ENCODE measurements at places on chromosomes 5 and 9.

DNA sequence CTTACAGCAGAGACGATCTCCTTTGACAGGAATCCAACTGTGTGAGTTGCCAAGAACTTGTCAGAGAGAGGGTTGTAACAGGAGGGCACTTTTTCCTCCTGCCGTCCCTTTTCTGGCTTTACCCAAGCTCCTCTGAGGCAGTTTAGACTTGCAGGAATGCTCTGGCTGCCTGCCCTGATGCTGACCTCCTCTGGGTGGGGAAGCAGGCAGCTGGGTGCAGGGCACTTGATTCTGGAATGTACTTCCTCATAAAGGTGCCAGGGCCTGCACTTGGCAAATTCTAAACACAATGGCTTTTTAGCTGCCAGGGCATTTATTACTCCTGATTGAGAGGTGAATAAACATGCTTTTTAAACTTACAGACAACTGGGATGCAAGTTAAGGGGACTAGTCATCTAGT lies 190.4 kb downstream of the EPB41L4A start:
- DNase-seq = no peak

- no peak for DNase-seq
Observed at GRCh38 chr9:137069508-137070091, 757 bp downstream of the SAPCD2 start.

DNA sequence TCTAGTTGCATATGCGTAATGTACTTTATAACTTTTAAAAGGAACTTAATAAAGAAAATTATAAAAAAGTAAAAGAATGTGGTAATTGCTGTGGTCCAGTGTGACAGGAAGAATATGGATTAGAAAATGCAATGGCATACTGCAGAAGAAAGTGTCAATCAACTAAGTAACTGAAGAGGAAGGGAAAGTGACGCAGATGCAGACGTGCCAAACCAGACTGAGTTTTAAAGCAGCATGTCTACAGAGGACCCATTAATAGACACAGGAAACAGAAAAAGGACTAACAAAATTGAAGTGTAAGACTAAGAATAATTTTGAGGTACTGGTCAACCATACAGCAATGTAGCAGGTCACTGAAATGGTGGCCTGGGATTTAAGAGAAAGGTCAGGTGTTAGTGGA lies 73.3 kb downstream of the DPYSL3 start:
- DNase-seq = no peak

DNA sequence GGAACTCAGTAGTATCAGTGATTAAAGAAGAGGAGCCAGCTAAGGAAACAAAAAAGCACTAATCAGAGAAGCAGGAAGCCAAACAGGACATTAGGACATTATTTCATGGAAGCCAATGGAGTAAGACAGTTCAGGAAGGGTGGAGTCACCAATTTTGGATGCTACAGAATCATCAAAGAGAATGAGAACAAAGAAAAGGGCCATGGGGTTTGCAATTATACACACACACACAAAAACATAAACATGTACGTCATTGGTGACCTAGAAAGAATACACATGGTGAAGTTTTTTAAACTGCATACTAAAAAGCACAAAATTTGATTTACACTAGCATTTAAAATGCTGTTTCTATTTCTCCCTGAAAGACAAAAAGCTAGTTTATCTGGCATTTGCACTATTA lies 96.8 kb upstream of the MRPS30 start:
- DNase-seq = no peak

DNA sequence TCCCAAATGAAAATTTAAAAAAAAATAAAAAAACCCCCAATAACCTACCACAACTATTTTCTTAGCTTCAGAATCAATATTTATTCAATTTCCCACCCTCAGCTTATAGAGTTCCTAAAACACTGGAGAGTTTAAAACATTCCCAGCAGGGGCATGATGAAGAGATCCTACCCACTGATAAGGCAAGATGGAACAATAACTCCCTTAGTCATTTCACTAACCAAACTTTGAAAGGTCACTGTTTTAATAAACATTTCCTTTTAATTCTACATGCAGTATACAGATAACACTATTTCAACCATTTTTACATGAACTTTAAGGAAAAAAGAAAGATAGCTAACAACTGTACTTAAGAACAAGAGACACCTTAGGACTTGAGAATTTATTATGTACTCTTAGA lies 34.9 kb upstream of the ACOT12 start:
- DNase-seq = no peak

GRCh38 chr9:136764301-136764891 lies at the start of gene LCN15:
Gene LCN15, minus strand, starts transcription at chr9:136764518. Its CDS starts 30 bp downstream, at chr9:136764488.
- no peak for DNase-seq

- DNase-seq = no peak
Observed at GRCh38 chr9:136045595-136046553, 49.2 kb downstream of the NACC2 start.

DNA sequence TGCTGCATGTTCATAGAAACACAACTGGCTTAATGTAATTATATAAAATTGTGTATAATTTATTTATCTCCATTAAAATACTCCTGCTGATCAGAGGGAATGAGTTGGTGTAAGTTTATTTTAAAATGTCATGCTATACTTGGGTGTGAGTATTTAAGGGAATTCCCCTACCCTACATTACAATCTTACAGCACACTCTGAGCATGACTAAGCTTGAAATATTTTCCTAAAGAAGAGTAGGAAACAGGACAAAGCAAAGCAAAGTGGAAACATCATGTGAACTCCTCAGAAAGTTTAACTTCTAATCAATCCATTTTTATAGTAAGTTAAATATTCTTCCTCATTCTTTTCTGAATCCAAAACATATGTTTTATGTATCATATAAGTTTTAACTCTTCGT lies 1271.3 kb downstream of the EFNA5 start:
- DNase-seq = no peak

DNA sequence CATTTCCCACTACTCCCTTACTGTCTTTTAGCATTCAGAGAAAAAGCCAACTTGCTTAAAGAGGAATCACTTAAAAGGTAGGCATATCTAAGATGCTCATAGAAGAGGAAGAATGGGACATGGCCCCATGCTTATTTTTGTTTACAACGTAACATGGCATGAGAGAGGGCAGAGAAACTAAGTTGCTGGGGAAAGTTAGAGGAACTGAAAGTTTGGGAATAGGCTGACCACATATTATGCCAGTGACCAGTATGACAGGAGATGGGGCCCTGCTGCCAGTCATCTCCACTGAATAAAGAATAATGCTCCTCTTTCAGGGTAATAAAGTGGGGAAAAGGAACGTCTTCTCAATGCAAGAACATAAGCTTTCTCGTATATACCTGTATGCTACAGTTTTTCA lies 1.9 kb downstream of the PLPP6 start:
- DNase-seq = no peak

DNA sequence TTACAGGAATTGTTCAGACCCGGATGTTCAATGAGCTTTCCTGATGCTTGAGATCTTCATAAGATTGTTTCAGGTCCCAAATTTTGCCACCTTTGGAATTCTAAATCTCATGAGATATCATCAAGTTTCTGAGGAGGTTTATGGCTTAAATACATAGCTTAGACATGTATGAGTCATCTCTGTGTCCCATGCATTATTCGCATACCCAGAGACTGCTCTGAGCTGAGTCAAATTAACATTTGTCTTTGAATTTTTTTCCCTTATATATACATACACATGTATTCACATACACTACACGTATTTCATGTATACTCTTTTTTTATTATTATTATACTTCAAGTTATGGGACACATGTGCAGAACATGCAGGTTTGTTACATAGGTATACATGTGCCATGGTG lies 744.6 kb downstream of the BRINP1 start:
- DNase-seq = no peak

DNA sequence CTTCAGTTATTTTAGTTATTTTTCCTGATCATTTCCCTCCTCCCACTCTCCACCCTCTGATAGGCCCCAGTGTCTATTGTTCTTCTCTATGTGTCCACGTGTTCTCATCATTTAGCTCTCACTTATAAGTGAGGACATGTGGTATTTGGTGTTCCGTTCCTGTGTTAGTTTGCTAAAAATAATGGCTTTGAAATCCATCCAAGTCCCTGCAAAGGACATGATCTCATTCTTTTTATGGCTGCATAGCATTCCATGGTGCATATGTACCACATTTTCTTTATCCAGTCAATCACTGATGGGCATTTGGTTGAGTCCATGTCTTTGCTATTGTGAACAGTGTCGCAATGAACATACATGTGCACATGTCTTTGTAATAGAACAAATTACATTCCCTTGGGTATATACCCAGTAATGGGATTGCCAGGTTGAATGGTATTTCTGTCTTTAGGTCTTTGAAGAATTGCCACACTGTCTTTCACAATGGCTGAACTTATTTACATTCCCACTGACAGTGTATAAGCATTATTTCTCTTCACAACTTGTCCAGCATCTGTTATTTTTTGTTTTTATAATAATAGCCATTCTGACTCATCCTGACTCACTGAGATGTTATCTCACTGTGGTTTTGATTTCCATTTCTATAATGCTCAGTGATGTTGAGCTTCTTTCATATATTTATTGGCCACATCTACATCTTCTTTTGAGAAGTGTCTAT lies 17.2 kb upstream of the DIRAS2 start:
- no peak for DNase-seq

GRCh38 chr5:63596254-63596653 lies 366.0 kb downstream of the HTR1A start:
- DNase-seq = no peak

DNA sequence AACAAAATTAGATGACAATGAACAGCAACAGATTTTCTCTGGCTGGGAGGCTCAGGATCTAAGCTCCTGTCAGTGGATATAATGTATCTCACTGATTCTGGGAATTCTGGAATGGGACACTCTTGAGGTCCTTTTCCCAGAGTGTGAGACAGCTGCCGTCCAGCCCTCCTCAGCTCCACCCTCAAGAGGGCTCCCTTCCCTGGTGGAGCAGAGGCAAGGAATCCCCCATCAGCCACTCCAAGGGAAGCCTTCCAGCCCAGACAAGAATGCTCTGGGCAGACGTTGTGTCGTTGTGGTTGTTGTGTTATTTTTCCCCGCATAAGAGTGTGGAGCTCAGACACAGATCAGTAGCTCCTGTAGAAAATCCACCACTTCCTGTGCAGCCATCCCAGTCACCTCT lies 47.7 kb upstream of the ATP10B start:
- no peak for DNase-seq

- no peak for DNase-seq
Observed at GRCh38 chr9:10235376-10235775, 377.4 kb downstream of the PTPRD start.

DNA sequence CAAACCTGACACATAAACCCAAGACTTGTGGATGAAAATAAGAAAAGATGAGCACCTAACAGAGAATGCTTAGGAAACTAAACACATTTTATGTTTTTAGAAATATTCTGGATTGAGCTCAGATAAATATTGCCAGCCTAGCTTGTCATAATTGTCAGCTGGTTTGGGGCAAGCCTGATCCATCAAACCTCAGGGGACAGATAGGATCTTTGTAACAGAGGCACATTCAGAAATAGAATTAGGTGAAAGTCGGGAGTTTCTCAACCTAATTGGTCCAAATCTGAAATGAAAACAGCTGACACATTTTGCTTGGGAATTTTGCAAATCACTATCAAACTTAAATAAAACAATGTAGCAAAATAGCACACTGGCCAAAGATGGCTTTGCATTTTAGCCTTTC lies 503.7 kb downstream of the ANXA1 start:
- no peak for DNase-seq

DNA sequence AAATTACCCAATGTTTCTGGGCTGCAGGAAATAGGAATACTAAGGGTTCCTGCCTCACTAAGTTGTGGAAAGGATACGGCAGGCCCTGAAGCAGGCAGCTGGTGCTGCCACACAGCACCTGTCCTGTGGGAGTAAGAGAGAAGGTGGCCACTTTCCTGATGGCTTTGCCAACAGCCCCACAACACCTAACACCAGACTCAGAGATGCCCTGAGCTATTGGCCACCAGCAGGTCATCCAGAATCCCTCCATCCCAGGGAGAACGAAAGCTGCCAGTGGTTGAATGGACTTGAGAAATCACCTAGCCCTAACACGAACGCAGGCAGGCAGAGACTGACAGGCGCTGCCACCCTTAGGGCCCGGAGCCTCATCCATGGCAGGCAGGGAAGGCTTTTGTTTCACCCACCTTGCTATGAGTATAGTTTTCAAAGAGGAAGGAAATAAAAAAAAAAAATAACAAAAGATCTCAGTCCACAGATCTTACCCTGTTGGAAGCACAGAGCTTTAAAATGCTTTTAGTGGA lies 82.2 kb downstream of the DCP2 start:
- DNase-seq = no peak

Data from CD4-positive, alpha-beta T cell treated with Interleukin-2 at 100 ng/mL for 4 hours (primary cell).